CD4-positive, alpha-beta T cell treated with Interleukin-6 at 100 ng/mL for 8 hours (primary cell): ENCODE measurements at places on chromosomes 13 and 19.

GRCh38 chr13:31116224-31116623 lies 45.5 kb downstream of the HSPH1 start:
- DNase-seq: no peak

GRCh38 chr19:6060600-6061375 lies 49.5 kb downstream of the RFX2 start:
- DNase-seq: peak; percentile 44

DNA sequence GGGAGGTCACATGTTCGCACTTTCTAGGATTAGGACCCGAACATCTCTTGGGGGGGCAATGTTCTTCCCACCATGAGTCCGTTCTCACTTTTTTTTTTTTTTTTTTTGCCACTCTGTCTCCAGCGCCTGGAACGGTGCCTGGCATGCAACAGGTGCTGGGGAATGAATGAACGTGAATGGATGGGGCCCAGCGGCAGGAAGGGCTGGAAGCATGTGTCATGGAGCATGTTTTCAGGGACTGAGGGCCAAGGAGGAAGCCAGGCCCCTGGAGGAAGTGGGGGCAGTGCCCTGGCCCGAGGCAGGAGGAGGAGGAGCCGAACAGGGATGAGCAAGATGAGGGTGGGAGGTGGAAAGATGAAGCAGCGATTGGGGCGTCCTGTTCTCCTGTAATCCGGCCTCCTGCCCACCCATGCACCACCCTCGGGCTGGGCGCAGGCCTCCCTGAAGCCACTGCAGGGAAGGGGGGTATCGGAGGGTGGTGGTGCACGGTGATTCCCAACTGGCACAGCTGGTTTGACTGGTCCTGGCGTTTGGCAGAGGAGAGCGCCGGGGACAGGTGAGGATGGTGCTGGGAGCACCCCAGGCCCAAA lies 8.8 kb upstream of the SULT2B1 start:
- no peak for DNase-seq

DNA sequence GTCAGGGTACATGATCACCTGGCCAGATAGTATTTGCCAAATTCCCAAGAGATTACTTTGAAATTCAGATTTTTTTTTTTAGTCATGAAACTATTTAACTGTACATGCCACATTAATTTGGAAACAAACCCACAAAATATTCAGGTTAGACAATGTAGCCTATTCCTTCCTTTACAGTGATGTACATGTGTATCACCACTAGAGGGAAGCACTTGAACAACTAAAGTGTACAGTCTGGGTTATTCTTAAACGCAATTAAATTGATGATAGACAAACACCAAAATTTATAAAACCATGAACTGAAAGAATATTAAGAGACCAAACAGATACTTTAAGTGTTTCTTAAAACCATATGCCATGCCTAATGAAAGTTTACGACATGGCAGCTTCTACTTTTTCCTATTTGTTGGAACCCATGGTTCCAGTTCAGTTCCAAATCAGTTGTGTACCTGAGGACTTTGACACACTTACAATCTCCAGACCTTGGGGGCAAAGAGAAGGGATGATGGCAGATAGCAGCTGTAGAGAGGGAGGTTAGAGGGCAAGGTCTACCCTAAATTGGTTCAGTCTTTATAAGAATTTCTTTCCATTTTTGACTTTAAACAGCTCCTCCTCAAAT lies 52.8 kb downstream of the TNFSF13B start:
- DNase-seq: peak; percentile 40

DNA sequence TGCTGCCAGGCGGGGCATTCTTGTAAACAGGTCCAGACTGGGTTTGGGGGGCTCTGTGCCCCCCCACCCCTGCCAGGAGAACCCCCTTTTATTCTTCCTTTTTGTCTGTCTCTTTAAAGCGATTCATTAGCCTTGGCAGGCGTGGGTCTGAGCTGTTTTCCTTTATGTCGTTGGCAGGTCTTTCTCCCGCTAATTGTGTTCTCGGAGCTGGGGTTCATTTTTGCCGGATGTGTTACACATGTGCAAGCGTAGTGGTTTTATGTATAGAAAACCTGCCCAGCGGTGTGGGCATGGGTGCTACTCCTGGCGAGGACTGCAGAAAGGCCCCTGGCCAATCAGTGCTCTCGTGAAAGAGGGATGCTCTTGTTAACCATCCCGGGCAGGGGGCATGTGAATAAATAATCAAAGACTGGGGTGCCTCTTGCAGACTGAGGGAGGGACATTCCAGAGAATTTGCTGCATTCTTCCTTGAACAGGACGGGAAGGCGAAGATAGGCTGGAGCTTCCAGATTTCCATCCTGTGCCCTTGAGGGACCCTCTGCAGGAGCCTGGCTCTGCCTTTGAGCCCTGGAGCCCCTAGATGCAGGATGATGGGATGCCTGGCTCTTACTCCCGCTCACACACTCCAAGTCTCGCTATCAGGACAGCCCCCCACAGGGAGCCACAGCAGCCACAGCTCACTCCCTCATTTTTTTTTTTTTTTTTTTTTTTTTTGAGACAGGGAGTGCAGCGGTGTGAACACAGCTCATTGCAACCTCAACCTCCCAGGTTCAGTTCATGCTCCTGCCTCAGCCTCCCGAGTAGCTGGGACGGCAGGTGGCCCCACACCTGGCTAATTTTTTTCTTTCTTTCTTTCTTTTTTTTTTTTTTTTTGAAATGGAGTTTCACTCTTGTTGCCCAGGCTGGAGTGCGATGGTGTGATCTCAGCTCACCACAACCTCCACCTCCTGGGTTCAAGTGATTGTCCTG lies 14.1 kb downstream of the CARM1 start:
- DNase-seq: no peak

GRCh38 chr19:16575282-16575681 lies 3.1 kb upstream of the SLC35E1 start:
- no peak for DNase-seq

- DNase-seq: no peak
These were observed 4.3 kb downstream of the NDFIP2 start for GRCh38 chr13:79485014-79485811.

DNA sequence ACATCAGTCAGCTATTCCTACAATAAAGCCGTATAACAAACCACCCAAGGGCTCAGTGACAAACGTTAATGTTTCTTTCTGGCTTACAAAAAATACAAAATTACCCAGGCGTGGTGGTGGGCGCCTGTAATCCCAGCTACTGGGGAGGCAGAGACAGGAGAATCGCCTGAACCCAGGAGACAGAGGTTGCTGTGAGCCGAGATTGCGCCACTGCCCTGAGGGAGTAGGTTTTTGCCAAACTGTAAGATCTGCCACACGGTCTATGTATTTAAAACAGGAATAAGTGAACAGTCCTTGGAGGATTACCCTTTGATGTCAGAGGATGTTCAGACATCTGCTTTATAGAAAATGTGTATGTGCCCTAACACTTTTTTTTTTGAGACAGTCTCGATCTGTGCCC lies 105.8 kb downstream of the DPF1 start:
- DNase-seq: no peak

- DNase-seq: no peak
These were observed 34.7 kb downstream of the VSTM2B start for GRCh38 chr19:29560313-29561075.

DNA sequence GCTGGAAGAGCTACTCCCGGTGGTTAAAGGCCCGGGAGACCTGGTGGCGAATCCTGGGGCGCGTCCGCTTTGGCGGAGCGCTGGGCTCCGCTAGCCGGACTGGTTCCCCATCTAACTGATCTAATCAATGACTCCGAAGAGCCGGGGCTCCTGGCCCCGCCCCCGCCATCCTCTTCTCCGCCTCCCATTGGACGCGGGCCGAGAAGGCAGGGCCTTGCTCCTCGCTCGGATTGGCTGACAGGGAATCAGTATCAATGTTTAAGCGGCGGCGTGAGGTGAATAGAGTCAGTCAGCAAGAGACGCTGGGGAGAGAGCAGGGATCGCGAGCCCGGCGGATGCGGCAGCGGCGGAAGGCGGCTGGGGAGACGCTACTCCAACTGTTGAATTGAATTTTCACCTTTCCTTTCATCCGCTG lies 1.7 kb upstream of the PCDH17 start:
- DNase-seq: peak; percentile 20

GRCh38 chr19:39350156-39350555 lies 7.9 kb downstream of the SAMD4B start:
- DNase-seq: no peak
